Activated CD4-positive, alpha-beta T cell treated with anti-CD3 and anti-CD28 coated beads for 36 hours (primary cell): ENCODE measurements at places on chromosomes 1 and 21. TPM values are rescaled to one million over a fixed set of nuclear protein-coding genes. Genes with fewer than 3 reads are reported as not detected.

DNA sequence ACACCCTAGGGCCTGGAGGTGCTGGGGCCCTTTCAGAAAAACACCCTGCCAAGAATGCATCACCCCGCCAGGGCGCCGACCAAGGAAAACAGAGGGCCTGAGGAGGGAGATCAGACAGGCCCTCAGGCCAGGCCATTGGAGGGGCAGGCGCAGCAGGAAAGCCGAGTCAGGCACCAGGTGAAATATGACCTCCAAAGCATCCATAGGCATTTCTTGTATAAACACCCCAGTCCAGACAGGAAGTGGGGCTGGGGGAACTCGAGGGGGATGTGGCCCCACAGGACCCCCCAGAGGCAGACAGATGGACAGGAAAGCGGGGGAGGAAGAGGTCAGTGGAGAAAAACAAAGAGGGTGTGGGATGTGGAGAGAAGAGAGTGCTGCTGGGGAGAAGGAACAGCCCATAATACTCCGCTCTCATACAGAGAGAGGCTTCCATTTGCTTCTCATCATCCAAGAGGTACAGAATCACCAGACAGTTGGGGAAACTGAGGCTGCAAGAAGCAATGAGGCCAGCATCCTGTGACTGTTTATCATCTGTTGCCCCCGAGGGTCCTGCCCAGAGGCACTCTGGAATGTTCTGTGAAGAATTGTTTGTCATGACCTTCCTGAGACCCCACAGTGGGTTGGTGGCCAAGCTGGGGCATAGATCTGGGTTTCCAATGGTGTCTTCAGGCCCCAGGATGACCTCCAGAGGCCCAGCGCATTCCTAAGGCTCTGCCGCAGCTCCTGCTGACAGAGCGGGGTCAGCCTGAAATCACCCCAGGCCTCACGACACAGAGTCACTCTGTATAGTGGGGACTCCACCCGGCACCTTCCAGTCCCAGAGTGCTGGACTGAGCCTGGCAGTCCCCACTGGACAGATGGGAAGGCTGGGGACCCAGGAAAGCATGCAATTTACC, 18.0 kb downstream of the TRIM62 start:
- peaks cover 8% of the 10 kb centered on the region for H3K36me3 ChIP-seq
- no peak for DNase-seq
- no peaks in the 10 kb centered on the region for H3K4me1 ChIP-seq
- no peak overlapping the region for H3K4me3 ChIP-seq
- no peaks in the 10 kb centered on the region for H3K27me3 ChIP-seq
- no peak overlapping the region for H3K27ac ChIP-seq

DNA sequence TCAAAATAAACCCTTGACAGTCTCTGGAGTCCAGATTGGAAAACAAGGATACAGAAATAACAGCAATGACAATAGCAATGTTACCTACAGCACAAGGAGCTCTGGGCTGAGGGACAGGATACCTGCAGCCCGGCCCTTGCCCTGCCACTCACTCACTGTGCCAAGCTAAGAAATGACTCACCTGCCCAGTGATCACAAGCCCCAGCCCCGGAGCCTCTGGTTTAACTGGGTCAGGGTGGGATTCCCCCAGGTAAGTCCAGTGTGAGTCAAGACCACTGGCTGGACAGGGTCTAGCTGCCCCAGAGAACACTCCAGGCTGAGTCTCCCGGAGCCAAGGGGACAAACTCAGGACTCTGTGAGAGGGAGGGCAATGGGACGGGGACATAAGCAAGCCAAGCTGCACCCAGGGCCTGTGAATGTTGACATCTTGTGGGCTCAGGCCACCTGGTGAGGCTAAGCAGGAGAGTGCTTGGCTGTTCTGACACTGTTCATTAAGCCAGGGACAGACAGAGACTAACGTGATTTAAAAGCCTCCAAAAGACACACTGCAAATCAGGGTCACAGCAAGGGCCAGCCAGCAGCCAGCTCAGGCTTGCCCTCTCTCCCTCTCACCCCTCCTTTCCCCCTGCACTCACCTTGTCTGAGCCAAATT, 64.1 kb downstream of the MIS18A start:
- H3K4me1 ChIP-seq, result no peaks in the 10 kb centered on the region
- no peaks in the 10 kb centered on the region for H3K36me3 ChIP-seq
- H3K27ac ChIP-seq, result no peak overlapping the region
- no peak for DNase-seq

DNA sequence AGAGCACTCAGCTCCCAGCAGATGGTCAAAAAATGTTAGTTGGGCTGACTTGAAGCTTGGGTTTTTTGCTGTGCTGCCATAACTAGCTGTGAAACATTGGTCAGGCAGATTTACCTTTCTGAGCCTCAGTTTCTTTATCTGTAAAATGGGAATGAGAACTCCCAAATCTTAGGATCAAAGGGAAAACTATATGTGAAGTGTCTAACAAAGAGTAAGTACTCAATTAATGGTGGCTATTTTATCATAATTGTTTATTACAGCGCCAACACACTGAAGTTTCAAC, 164.2 kb upstream of the POU3F1 start:
- no peak overlapping the region for H3K4me3 ChIP-seq
- DNase-seq, result no peak
- H3K36me3 ChIP-seq, result no peaks in the 10 kb centered on the region

DNA sequence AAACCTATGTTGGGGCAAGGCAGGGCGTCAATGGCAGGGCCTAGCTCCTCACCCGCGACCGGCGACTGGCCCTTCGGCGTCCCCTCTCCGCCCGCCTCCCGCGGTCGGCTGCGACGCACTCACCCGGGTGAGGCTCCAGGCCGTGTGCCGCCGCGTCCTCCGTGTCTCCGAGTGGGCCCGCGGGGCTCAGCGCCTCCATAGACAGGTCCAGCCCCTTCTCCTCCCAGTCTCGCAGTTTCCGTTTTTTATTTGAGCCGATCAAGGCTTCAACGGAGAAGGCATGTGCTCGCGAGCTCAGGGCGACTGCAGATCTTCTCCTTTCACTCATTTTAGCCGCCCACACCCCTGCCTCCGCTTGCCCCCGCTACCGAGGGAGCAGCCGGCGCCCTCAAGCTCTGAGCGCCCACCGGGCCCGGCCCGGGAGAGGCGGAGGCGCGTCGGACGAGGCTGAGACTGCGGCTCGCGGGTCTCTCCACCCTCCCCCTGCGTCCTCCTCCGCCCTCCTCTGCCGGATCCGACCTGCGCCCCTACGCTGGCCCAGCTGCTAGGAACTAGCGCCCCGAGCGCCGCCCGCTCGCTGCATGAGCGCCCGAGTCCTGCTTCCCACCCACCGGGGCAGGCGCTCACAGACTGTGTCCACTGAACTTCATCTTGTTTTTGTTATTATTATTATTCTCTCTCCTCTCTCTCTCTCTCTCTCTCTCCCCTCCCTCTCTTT, 516 bp downstream of the TBX15 start:
- H3K36me3 ChIP-seq, result peaks cover 5% of the 10 kb centered on the region
- H3K4me1 ChIP-seq, result peaks cover 26% of the 10 kb centered on the region
- no peak overlapping the region for H3K4me3 ChIP-seq
- no peak for DNase-seq
- H3K27ac ChIP-seq, result no peak overlapping the region

GRCh38 chr1:117572546-117572945, 33.3 kb upstream of the TENT5C start:
- H3K27ac ChIP-seq, result no peak overlapping the region
- no peaks in the 10 kb centered on the region for H3K27me3 ChIP-seq
- no peaks in the 10 kb centered on the region for H3K36me3 ChIP-seq
- H3K4me3 ChIP-seq, result no peak overlapping the region
- DNase-seq, result peak; percentile 39

- no peak overlapping the region for H3K4me3 ChIP-seq
- DNase-seq, result no peak
- peaks cover 7% of the 10 kb centered on the region for H3K27me3 ChIP-seq
- H3K4me1 ChIP-seq, result no peaks in the 10 kb centered on the region
- no peaks in the 10 kb centered on the region for H3K36me3 ChIP-seq
Observed at GRCh38 chr1:236657398-236657797, 28.9 kb upstream of the ACTN2 start.

DNA sequence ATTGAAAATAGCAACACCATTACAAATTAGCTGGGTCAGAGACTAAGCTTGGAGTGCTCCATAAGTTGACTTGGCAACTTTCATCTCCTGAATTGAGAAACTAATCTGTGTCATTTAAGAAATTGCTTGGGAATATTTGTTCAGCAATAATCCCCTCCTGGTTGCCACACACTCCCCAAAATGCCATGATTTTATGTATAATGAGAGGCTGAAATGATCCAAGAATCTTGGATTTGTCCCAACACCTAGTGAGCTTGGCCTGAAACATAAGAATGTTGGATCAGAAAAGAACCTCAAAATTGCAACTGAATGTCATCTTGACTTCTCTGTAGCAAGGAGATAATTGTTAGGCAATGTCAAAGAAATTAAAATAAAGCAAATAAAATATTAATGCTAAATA, 805.9 kb upstream of the ADAMTS5 start:
- no peak overlapping the region for H3K27ac ChIP-seq
- no peaks in the 10 kb centered on the region for H3K27me3 ChIP-seq
- no peaks in the 10 kb centered on the region for H3K4me1 ChIP-seq
- no peak overlapping the region for H3K4me3 ChIP-seq

GRCh38 chr1:116496380-116496779, 74.4 kb downstream of the CD58 start:
- H3K36me3 ChIP-seq, result no peaks in the 10 kb centered on the region
- no peak overlapping the region for H3K4me3 ChIP-seq
- no peak for DNase-seq
- peaks cover 7% of the 10 kb centered on the region for H3K4me1 ChIP-seq
- no peaks in the 10 kb centered on the region for H3K27me3 ChIP-seq

- peak within 1 kb of the TSS; percentile 49 for H3K27ac ChIP-seq
- H3K27me3 ChIP-seq, result no peaks in the 10 kb centered on the region
- no peaks in the 10 kb centered on the region for H3K36me3 ChIP-seq
- H3K4me1 ChIP-seq, result peaks cover 81% of the 10 kb centered on the region
Observed at GRCh38 chr1:151831605-151832004, at the start of gene RORC. Gene RORC (minus strand): TSS chr1:151831802. CDS start chr1:151831764, 38 bp downstream.

DNA sequence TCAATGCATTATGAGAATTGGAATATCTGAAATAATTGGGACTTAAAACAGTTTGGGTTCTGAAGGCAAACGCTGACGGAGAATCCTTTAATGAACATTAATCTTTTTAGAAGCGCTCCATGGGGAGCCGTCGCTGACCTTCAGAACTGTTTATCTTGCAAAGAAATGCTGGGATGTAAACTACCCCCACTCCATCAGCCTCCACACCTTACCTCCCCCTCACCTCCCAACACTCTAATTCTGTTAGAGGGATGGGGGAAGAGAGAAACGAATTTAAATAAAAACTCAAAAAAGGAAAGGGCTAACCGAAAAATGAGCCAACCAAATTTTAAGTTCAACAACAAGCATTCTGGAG, 44.1 kb upstream of the DNAJC6 start:
- no peaks in the 10 kb centered on the region for H3K36me3 ChIP-seq
- DNase-seq, result no peak
- peaks cover 29% of the 10 kb centered on the region for H3K4me1 ChIP-seq

DNA sequence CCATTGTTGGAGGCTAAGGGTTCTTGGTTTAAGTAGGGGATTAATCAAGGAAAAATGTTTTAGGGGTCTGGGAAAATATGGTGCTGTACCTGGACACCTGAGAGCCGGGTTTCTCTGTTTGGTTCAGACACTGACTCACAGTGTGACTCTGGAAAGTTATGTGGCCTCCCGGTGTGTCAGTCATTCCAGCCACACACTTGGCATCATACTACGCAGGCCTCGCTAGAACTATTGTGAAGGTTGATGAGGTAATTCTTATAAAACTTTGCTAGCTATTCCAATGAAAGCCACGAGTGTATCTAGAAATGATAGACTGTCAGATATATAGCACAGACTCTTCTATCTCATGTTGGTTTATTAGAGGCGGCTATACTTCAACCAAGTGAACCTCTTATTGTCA, 4.8 kb upstream of the CAMSAP2 start:
- peaks cover 26% of the 10 kb centered on the region for H3K4me1 ChIP-seq
- no peak overlapping the region for H3K27ac ChIP-seq
- peak; percentile 60 for DNase-seq
- peaks cover 2% of the 10 kb centered on the region for H3K27me3 ChIP-seq
- H3K4me3 ChIP-seq, result no peak overlapping the region
- H3K36me3 ChIP-seq, result no peaks in the 10 kb centered on the region

- DNase-seq, result no peak
- H3K4me1 ChIP-seq, result peaks cover 42% of the 10 kb centered on the region
- peaks cover 27% of the 10 kb centered on the region for H3K36me3 ChIP-seq
- no peaks in the 10 kb centered on the region for H3K27me3 ChIP-seq
- H3K4me3 ChIP-seq, result no peak overlapping the region
Observed at GRCh38 chr1:113976609-113977278, 2.5 kb upstream of the OLFML3 start.

DNA sequence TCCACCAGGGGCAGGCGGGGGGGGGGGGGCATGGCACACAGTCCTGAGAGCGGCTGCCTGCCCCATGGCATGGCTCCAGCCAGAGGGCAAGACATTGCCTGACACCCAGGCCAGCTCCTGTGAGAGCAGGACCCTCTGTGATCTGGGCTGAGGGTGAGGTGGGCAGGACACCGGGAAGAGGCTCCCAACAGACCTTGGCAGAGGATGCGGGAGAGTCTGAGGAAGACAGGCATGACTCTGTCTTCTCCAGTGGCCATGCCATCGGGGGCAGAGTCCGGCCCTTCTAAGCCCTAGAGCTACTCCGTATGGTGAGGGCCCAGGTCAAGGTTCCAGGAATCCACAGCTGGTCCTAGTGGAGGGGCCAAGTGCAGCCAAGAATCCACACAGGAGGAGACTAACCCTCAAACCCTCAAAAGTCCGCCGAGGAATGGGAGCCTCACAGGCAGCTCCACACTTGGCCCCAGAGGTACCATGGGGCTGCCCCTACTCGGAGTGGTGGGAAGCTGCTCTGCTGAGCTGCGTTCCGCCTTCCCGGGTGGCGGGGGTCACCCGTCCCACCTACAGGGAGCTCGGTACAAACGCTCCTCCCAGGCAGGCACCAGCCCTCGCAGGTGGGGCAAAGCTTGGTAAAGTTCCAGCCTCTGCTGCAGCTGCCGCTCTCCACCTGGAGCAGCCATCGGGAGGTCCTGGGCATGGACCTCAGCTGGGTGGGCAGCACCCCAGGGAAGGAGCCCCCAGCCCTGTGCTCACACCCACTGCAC, 6.5 kb downstream of the ACTRT2 start:
- H3K4me1 ChIP-seq, result peaks cover 8% of the 10 kb centered on the region
- no peak overlapping the region for H3K4me3 ChIP-seq
- no peaks in the 10 kb centered on the region for H3K27me3 ChIP-seq
- H3K27ac ChIP-seq, result no peak overlapping the region
- no peak for DNase-seq

- peaks cover 8% of the 10 kb centered on the region for H3K27me3 ChIP-seq
- peak overlapping the region; percentile 62 for H3K4me3 ChIP-seq
- H3K36me3 ChIP-seq, result no peaks in the 10 kb centered on the region
- H3K27ac ChIP-seq, result peak overlapping the region; percentile 56
Observed at GRCh38 chr1:25922056-25922970, 16.1 kb upstream of the STMN1 start.

DNA sequence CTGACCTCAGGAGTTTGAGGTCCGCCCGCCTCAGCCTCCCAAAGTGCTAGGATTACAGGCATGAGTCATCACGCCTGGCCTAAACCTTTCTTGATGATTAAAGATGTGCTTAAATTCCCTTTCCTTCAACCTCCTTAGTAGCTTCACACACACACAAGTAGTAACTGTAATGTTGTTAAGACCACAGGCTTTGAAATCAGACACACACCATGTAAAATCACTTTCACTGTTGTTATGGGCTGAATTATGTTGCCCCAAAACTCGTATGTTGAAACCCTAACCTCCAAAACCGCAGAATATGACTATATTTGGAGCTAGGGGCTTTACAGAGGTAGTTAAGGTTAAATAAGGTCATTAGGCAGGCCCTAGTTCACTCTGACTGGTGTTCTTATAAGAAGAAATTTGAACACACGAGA, 180.2 kb downstream of the NR5A2 start:
- no peak for DNase-seq
- no peak overlapping the region for H3K27ac ChIP-seq
- H3K4me1 ChIP-seq, result peaks cover 11% of the 10 kb centered on the region
- no peak overlapping the region for H3K4me3 ChIP-seq
- H3K36me3 ChIP-seq, result no peaks in the 10 kb centered on the region

PARK7 gene
- total RNA-seq, result 390 TPM

TNFSF4 gene
- total RNA-seq, result 0.33 TPM

USH2A gene
- total RNA-seq, result not detected

YRDC gene
- total RNA-seq, result 36.3 TPM

GLIS1 gene
- total RNA-seq, result not detected
